ENCODE measurements at places on chromosomes 1 and 21.

GRCh38 chr1:193540511-193540910 lies 354.1 kb upstream of the B3GALT2 start:
- DNase-seq, result no peak

DNA sequence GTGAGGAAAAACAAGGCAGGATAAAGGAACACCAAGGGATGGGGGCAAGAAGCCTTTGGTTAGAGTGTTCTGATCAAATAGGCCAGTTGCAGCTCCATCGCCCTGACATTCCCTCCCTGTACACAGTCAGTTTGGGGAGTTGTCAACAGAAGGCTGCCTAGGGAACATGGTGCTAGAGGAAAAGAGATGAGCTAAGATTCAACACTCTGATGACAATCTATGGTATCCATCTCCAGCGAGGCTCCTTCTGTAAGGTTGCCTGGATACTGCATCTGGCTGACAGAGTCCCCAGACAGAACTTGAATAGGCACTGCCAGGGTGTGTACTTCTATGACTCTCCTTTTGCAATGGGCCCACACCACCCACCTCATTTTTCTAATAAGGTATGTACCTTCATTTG lies 11.2 kb upstream of the SLAMF9 start:
- DNase-seq, result no peak

DNA sequence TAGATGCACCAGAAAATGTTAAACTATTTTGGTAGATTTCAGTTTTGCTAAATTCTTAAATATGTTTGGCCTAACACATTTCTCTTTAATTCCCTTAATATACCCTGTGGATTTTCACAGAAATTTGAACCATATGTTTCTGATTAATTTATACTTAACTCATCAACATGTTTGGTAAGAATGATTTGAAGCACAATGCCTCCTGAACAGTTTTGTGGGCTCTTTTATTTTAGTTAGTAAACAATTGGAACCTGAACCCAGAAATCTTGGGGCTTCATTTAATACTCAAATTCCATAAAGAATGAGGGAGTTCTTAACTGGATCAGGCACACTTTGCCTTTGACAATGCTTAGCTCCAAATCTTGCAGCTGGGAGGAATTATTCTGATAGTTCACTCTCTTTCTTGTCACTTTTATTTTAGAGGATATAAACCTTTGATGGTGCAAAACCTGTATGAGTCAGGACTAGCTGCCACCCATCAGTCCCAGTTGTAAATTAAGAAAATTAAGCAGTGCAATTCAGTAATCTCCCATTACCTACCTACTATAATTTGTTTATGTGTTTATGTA lies 24.6 kb upstream of the LYPLAL1 start:
- no peak for DNase-seq

- no peak for DNase-seq
Measured at GRCh38 chr1:200217703-200218102, 190.2 kb downstream of the NR5A2 start.

DNA sequence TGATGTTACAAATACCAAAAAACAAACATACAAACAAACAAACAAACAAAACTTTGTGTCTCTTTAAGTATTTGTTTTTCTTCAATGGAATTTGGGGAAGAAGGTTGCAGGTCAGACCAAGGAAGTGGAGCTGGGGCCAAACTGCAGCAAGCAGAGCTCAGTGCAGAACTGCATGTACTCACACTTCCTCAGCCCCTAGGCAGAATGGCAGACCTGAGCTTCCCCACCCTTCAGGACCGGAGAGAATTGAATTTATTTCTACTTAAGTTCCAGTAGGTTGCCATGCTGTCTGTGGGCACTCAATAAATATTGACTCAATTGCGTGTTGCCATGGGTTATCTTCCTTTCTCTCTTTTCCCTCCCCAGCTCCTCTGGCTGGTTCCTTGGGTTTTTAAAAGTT lies 173.6 kb downstream of the PTGER3 start:
- no peak for DNase-seq

- DNase-seq, result no peak
Measured at GRCh38 chr1:51799372-51799771, 79.2 kb downstream of the NRDC start.

DNA sequence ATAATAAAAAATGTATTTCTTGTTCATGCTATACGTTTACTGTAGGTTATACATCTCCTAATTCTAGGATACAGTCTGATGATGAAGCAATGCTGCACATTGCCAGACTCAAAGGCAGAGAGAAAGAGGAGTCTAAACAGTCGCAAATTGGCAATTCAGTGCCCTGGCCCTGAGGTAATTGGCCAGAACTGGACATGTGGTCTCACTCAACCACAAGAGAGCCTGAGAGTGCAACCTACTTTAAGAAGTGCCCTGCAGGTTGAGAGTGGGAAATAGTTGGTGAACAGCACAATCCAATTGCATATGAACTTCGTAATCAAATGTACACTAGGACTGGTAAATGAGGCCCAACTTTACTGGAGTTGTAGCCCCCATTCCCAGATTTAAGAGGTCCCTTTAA lies 5.0 kb upstream of the SLC35A3 start:
- DNase-seq, result no peak

GRCh38 chr1:8075511-8076051 lies 49.5 kb upstream of the ERRFI1 start:
- DNase-seq, result no peak

- DNase-seq, result no peak
Measured at GRCh38 chr1:32813941-32814739, 3.0 kb downstream of the YARS1 start.

- no peak for DNase-seq
Measured at GRCh38 chr1:228941666-228942065, 206.4 kb downstream of the RHOU start.

DNA sequence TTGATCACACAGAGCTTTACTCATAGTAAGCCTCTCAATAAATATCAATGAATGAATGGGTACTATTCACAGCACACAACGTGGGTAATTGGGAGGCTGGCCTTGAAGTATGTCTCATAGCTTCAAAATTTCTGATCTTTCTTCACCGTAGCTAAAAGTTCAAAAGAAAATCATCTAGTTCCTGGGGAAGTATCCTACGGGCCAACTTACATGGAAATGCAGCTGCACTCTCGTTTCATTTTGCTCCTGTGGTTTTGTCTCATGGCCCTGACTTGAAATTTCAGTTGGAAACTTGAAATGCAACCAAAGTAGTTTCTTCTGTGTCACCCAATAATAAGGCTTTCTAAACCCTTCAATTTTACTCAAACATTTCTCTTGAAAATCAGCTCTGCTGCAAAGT lies 76.1 kb upstream of the CNIH3 start:
- DNase-seq, result no peak

DNA sequence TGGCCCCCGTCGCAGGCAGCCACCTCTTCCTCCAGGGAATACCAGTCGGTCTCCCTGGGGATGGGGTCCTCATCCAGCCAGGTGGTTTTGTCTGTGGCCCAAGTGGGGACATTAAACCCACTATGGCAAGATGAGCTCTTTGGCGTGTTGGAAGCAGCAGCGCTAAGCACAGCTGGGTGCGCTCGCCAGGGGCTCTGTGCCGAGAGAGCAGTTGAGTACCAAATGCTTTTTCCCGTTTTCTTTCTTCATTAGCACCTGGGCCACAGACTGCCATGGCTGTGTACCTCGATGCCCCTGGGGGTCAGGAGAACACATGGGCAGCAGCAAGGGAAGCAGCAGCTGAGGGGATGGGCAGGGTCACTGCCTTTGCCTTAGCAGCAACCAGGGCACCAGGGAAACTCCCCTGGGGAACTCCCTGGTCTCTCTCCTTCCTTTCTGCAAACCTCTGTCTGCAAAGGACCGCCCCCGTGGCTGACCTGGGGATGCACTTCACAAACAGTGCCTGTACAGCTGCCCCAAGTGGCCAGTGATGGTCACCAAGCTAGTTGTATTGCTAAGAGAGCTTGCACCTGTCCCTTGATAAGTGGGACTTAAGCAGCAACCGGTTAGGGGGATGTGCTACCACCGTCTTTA lies 31.1 kb downstream of the EDARADD start:
- DNase-seq, result no peak

GRCh38 chr1:232029315-232029714 lies 402.7 kb downstream of the DISC1 start:
- no peak for DNase-seq

DNA sequence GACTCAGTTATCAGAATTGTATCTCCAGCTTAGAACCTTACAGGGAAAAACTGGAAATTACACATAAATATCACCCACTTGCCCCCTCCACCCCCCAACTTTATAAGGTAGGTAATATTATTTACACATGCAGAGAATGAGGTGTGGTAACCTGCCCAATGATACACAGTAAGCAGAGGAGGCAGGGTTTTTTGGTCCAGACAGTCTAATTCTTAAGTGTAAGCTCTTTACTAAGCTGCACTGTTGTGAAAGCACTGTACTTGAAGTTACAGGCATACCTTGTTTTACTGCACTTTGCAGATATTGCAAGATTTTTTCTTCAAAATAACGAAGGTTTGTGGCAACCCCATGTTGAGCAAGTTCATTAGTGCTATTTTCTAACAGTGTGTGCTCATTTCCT lies 24.8 kb upstream of the MYOCOS start:
- DNase-seq, result no peak

GRCh38 chr1:243974451-243975292 lies 76.4 kb upstream of the ZBTB18 start:
- no peak for DNase-seq

GRCh38 chr1:40318476-40318875 lies 1.4 kb upstream of the COL9A2 start:
- DNase-seq, result no peak

GRCh38 chr1:200740571-200741208 lies 2.0 kb downstream of the CAMSAP2 start:
- DNase-seq, result no peak

GRCh38 chr1:89553157-89553556 lies 28.5 kb downstream of the LRRC8B start:
- no peak for DNase-seq

DNA sequence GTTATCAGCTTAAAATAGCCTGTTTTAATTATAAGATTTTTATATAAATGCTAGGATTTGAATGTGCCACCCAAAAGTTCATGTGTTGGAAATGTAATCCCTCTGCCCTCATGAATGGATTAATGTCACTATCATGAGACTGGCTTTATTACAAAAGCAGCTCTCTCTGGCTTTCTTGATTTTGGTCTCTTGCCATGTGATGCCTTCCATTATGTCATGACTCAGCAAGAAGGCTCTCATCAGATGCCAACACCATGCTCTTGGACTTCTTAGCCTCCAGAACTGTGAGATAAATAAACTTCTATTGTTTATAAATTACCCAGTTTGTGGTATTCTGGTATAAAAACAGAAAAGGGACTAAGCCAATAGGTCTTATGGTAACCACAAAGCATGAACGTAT lies 6.9 kb upstream of the PRSS38 start:
- no peak for DNase-seq

- no peak for DNase-seq
Measured at GRCh38 chr1:212980123-212980785, 29.9 kb downstream of the VASH2 start.

DNA sequence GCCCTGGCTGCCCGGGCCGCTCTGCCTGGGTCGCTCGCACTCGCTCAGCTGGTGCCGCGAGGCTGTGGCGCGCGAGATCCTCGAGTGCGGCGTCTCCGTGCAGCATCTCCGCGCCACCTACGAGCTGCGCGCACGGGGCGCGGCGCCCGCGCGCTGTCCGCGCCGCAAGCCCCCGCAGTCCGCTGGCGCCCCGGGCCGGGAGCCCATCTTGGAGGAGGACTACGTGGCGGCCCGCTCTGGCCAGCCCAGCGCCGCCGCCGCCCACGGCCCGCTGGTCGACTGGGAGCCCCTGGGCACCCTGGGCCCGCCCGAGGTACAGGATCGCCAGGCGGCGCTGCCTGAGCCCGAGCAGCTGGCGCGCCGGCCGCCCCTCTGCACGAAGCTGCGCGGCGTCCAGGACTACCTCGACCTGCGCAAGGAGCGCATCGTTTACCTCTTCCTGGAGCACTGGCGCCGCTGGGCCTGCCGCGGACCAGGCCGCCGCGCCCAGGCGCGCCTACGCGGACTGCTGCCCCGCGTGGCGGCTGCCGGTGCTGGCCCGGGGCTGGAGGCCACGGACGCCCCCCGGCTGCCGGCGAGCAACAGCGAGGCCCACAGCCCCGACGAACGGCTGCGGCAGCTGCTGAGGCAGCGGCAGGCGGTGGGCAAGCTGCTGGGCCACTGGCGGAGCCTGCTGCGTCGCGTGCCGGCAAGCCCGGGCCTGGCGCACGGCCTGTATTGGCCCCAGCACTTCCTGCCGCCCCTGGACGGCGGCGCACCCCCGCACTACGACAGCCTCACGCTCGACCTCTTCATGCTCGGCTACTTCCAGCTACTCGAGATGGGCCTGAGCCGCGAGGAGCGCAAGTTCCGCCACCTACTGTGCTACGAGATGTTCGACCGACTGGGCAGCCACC lies 10.9 kb downstream of the TNFRSF25 start:
- no peak for DNase-seq

GRCh38 chr1:230441183-230442029 lies 15.3 kb upstream of the PGBD5 start:
- no peak for DNase-seq

GRCh38 chr1:46455951-46456350 lies 33.7 kb upstream of the DMBX1 start:
- no peak for DNase-seq

DNA sequence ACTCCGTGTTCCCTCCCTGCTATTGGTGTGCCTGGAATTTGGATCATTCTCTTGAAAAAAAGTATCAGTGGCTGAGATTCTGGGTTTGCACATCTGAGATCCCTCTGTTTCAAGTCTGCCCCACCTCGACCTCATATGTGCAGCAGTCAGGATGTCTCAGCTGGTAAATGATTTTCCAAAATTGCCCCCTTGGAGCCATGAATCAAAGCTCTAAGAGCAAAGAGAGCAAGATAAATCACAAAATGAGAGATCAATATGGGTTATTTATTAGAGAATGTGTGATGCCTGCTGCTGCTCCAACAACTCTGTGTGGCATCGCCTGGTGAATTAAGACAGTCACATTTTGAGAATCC lies 8.5 kb downstream of the CRP start:
- no peak for DNase-seq

GRCh38 chr1:79310609-79311008 lies 304.1 kb upstream of the ADGRL4 start:
- no peak for DNase-seq

DNA sequence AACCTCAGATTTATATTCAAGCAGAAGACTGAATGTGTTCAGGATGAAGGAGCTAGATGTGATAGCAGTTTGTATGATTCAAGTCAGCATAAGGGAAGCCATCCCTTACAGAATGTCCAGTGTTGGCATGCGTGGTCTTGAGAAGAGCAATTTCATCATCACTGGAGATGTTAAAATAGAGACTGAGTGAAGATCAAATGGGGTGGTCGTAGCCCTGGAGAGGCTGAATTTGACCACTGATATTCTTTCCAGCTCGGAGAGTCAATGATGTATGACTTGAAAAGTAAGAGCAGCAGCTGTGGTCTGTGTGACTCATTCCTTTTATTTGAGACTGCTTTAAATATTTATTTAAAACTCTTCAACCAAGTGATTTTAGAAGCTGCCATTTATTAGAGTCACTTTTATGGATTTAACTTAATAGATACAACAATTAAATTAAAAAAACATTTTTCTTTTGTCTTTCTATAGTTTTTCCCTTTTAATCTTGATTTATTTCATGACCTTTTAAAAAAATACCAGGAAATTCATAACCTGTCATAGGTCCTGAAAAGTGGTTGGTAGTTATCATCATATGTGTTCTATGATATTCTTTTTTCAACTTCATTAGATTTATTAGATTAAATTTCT lies 15.5 kb downstream of the FMN2 start:
- DNase-seq, result no peak

GRCh38 chr1:93694039-93694438 lies 12.4 kb upstream of the BCAR3 start:
- DNase-seq, result no peak
